Activated T-helper 1 cell treated with Interleukin-2 at 50 U/mL for 16 hours (primary cell): ENCODE measurements at places on chromosomes 2 and 18.

DNA sequence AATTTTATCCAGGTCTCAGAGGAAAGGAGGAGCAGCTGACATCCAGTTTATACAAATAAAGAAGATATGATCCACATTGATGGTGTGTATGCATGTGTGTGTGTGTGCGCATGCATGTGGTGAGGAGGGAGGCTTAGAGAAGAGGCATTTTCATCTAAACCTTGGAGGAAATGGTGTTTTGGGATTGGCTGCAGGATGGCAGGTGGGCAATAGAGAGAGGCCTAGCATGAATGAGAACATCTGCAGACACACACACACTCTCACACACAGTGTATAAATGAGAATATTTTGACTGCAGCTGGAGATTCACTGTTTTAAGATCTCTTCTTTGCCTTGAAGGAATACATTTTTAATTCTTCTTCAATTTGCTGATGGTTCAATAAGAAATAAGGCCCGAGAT lies 61.7 kb upstream of the TMEM17 start:
- no peak for DNase-seq

DNA sequence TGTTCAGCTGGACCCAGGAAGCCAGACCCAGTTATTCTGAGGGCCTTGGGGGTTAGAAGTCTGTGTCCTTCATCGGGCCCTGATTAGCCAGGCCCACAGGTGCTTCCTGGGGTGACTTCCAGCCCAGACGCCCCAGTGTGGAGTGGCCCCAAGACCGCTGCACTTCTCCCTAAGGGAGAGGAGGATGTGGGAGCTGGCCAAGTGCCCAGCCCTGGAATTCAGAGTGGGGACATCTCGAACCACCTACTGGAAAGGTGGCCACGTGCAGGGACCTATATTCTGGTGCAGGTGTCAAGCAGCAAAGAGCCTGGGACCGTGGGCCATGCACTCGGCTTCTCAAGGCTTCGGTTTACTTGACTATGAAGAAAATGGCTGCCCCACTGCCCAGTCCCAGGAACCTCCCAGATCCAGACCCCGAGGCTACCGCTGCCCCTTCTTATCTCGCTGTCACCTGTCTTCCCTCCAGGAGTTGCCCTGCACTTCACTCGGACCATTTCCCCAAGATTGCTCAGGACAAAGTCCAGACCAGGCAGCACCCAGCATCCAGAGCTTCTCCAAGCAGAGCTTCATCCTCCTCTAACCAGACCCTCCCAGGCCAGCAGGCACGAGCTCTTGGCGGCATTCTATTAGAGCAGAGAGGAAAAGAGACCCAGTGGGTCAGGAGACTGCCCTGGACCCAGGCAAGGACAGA lies 142.8 kb upstream of the ID2 start:
- DNase-seq: no peak

- no peak for DNase-seq
These were observed 235.8 kb downstream of the ATAD2B start for GRCh38 chr2:23691106-23691470.

DNA sequence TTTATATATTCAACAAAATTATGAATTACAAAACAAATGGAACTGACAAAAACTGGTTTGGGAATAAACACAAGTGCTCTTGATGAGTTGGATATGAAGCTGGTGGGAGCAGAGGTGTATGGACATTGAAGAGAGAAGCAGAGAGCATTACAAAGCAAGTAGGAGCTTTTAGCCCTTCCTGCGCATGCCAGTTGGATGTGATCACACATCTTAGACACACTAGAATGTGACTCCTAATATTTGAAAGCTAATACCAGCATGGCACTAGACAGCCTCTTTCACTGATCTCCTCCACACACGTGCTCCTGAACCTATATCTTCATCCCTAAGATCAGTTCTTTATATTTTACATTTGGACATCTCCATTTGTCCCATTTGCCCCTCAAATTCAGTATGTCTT lies 298.1 kb downstream of the MTX2 start:
- no peak for DNase-seq

DNA sequence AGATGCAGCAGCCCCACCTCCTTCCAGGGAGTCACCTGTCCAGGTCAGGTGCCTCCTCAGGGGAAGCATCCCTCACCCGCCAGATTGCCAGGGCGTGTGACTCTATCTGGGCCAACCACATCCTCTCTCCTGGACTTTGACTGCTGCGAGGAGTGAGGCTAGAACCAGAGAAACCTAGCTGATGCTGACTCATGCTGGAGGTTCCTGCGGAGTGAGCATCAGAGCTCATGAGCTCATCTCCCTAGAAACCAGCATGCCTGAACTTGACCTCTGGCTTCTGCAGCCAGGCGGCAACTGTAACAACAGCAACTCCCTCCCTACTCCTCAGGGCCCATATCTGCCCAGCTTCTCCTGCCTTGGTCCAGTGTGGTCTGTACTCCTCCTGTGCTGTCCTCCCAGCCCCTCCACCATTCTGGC lies 28.3 kb upstream of the NT5DC4 start:
- peak; percentile 35 for DNase-seq

DNA sequence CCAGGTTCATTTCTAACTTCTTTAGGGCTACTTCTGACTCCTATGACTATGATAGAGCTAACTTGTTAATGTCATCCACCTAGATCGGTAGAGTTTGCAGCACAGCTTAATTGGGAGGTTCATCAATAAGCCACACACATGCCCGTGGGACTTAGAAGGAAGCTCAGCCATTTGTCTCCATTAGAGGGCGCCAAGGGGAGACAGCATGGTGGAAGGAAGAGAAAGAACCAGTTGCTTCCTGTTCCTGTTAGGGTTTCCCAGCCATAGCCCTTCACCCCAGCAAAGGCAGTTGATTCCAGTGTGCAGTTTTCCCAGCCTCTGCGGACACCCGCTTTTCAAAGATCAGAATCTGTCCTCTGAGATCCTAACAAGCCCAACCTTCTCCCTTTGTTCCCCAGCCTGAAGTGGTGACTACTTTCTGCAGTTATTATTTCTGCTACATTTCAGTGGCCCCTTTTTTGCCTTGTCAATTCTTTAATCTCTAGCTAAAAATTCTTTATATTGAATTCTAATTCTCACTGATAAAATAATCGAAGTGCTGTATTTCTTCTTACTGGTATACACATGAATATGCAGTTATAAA lies 30.3 kb downstream of the MAIP1 start:
- DNase-seq: peak; percentile 10

DNA sequence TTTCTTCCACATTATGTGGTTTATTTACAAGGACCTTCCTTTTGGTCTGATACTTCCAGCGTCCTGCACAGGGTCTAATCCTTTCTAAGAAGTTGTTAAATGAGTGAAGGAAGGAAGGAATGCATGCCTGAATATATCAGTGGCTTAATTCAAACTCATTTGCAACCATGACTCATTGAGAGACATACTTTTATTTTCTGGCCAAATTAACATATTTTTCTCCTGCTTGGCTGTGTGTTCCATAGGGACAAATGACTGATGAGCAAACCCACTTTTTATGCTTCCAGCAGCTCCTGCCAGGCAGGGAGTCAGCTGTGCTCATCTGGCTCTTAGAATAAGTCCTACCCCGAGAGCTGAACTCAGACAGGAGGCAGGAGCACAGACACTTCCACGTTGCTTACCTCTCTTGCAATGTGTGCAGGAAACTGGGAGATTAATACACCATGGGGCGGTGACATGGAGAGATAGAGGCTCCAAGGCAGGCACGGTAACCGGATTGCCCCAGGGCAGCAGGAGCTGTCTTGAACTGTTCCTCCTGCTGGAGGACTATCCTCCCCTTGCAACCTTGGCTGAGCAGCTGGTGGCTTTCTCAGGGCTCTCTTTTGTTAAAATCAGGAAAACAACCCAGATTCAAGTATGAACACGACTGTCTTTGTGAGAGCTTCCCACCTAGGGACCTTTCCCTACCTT lies 667.5 kb upstream of the HS6ST1 start:
- no peak for DNase-seq

DNA sequence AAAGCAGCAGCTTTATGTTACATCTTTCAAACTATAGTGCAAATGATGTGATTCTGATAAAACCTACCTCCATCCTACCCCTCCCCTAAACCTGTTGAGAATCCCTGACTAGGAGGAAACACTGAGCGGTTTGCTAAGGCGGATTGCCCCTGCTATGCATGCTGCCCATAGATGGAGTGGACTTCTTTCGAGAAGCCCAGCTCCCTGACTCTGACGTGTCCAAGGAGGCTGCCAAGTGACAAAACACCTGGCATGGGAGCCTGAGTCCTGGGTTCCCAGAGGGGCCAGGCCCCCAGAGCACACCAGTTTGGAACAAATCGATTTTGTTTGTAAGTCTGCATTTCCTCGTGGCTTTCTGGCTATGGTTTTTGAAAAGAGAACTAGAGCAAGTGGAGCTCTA lies 1.4 kb upstream of the UXS1 start:
- DNase-seq: no peak

DNA sequence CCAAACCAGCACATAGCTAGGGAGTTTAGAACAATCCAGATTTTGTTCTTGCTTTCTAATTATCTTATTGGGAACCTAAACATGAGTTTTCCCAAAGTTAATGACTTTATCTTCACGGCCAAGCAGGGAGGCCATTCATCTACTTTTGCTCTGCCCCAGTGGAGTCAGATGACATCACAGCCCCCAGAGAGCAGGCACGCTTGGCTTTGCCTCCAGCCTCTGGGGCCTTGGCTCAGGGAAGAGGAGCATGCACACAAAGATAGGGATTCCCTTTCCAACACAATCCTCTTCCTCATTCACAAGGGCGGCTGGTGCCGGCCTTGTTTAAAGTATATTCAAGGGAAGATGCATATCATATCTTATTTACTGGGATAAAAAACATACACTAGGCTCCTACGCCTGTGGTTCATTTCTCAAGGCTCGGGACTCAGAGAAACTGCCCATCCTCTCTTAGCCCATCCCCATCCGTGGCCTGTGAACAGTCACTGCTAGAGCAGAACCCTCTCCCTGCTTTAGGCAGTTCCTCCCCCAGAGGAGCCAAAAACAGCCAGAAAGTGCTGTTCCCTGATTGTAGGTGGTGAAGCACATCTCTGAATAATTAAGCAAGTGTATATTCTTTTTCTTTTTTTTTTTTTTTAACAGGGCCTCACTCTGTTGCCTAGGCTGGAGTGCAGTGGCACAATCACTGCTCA lies 21.2 kb downstream of the TGFA start:
- no peak for DNase-seq

GRCh38 chr2:133855526-133855925 lies 287.3 kb upstream of the NCKAP5 start:
- DNase-seq: no peak

DNA sequence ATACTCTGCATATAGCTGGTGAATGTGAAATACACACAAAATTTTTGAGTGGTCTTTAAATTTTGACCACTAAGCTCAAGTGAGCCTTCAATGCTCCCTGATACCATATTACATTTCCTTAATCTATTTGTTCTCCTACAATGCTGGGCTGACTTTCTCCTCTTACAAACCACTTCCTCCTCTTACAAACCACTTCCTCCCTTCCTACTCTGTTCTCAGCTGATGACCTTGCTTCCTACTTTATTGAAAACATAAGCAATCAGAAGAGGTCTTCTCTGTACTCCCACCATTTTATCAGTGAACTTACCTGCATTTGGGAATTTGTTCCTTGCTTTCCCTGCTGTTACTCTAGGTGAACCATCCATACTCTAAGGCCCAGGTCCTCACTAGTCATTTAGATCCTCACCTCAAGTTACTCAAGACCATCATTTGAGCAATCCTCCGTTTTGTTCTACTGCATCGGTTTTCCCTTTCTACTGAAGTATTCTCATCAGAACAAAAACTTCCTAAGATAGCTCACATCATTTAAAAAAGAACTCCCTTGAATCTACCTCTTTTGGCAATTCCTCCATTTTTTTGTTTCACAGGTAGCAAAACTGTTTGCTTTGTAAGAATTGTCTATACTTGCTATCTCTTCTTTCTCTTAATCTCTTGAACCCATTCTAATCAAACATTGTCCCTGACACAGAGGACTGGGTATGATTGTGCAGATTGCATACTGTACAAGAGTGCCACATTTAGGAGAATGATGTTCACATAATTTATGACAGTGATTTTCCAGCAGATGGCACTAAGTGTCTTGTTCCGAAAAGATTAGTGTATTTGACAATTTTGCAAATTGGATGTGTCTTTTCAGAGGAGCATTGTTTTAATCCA lies 96.5 kb downstream of the EPB41L5 start:
- no peak for DNase-seq

- no peak for DNase-seq
These were observed 462.3 kb downstream of the MEIS1 start for GRCh38 chr2:66897181-66897580.

- DNase-seq: no peak
These were observed 7.2 kb upstream of the PUM2 start for GRCh38 chr2:20357638-20358389.

DNA sequence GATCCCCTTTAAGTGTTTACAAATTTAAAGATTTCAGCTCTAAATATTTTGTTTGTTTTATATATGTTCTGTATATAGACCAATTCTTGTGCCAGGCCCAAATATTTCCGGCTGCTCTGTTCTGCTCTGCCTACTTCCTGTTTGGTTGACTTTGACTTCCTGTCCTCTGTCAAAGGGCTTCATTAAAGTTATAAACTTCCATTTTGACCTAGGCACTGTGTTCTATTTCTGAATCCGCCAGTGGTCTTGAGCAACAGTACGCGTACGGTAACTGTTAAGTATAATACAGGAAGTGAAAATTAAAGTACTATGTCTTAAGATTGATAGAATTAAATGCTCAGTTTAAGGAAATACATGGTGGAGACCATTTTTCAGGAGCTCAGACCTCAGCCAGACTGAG lies 13.5 kb upstream of the REL start:
- no peak for DNase-seq

DNA sequence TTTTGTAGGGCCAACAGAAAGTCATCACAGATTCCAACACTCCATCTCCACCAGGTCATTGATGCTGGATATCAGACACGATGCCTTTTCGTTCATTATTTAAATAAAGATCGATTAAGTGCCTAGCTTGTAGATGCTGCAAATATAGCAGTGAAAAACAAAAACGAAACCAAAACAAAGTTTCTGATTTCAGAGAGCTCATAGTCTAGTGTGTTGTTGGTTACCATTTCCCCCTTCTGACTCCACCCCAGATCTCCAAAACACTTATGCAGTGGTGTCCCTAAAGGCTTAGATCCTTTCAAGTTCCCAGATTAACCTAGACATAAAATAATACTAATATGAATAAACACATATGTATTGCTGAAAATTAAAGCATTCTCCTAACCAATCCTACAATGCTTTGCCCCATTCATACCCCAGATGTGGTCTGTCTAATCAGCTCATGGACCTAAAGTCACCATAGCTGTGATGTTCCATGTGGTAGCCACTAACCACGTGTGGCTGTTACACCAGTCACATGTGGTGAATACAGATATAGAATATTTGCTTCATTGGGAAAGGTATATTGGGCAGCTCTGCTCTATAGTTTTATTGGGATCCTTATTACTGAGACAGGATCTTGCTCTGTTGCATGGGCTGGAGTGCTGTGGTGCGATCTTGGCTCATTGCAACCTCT lies 787.2 kb downstream of the TDRD15 start:
- DNase-seq: no peak

DNA sequence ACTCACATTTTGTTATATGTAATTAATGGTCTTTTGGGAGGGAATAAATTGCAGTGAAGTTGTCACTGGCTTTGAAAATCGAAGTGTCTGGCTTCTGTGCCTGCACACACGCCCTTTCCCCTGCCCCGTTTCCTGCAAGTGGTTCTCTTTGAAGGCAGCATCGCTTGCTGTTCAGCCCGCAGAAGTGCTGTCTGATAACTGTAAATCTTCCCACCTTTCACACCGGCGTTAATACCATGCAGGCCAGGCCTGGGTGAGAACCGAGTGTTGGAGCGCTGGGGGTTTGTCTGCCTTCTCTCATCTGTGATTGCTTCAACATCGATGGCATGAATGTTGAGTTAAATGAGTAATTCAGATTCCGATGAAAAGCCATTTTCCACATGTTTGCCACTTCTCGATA lies 37.9 kb upstream of the RPL31 start:
- DNase-seq: no peak
